Stimulated activated naive CD4-positive, alpha-beta T cell treated with Interleukin-2 at 50 U/mL for 16 hours (primary cell): ENCODE measurements at places on chromosomes 5 and 9.

DNA sequence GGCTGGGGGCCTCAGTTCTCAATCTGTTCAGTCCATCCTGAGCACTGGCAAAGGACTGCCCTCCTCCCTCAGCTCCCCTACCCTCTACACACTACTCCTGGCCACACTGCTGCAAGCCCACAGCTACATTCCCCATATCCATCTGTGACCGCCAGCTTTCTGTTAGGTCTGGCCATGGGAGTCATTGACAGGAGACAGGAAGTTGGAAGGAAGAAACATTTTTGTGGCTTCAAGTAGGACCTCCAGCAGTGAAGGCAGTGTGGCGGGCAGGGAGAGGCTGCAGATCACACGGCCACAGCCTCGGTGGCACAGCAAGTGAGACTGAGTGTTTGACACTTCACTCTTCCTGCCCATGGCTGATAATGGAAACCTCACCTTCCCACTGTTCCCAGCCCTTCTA lies 55.9 kb downstream of the SECISBP2 start:
- DNase-seq = no peak

- no peak for DNase-seq
Measured at GRCh38 chr5:138748630-138749081, 4.6 kb upstream of the CTNNA1 start.

DNA sequence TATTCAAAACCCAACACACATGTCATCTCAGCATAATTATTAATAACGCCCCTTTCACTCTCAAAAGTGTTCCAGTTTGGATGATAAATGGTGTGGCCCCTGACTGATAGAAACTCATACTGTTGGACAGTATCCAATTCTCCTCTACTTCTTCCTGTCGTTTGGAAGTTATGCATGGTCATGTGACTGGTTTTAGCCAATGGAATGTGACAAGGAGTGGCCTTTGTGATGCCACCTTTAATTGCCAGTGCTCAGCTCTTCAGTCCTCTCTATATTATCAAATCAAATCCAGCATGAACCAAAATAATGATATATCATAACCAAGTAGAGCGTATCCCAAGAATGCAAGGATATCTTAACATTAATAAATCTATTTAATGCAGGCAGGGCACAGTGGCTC lies 117.8 kb upstream of the SPIN1 start:
- DNase-seq = no peak

GRCh38 chr5:178673801-178674295 lies 47.0 kb upstream of the CLK4 start:
- no peak for DNase-seq

DNA sequence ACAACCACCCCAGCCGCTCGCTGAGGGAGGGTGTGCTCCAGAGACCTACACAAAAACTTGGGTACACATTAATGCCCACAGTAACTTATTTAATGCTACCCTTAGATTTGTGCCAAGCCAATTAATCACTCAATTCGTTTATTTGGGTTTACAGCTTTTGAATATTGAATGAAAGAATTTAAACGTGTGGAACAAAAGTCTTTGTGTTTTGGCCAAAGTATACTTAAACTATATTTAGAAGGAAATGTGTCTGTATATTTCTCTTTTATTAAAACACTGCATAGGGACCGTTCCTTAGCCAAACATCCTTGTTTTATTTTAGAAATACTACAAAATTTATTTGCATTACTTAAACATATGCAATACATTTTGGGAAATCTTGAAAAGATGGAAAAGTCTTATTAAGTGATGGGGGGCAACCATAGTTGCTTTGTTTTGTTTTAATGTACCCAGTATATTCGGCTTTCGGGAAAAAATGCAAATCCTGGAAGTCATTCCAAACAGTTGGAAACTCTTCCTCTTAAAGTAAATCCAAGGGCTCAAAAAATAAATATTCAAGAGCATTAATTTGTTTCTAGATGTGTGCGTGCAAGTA lies 11.8 kb downstream of the ZNF608 start:
- no peak for DNase-seq
